ENCODE measurements at places on chromosomes 4 and X.

- DNase-seq, result no peak
Observed at GRCh38 chr4:78561677-78562076, 10.1 kb downstream of the ANXA3 start.

GRCh38 chrX:54492340-54492739 lies 3.7 kb downstream of the FGD1 start:
- no peak for DNase-seq

DNA sequence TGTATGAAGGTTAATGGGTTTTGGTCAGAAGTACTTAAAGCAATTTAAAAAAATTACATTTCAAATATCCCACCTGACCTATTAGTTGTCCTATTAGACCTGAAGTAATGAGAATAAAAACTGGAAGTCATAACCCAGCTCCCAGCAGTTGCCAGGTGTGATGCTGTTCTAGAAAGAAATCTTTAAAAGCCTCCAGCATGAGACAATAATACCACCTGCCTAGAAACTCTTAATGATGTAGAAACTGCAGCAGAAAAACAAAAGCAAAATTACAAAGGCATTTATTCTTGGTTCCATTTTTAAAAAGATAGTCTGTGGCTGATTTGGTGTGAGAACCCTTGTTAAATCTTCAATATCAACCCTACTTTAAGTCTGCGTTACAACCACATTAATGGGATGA lies 1137.7 kb upstream of the TENM3 start:
- DNase-seq, result no peak

GRCh38 chr4:109728385-109728784 lies 1.5 kb downstream of the PLA2G12A start:
- no peak for DNase-seq

- DNase-seq, result peak; percentile 17
Observed at GRCh38 chrX:41085878-41086626, 807 bp downstream of the USP9X start.

- DNase-seq, result no peak
Observed at GRCh38 chr4:141352909-141353525, 132.3 kb downstream of the ZNF330 start.

GRCh38 chr4:24476282-24476681 lies 108.1 kb downstream of the DHX15 start:
- no peak for DNase-seq

- DNase-seq, result no peak
Observed at GRCh38 chrX:15416133-15416993, 32.1 kb upstream of the VEGFD start.

DNA sequence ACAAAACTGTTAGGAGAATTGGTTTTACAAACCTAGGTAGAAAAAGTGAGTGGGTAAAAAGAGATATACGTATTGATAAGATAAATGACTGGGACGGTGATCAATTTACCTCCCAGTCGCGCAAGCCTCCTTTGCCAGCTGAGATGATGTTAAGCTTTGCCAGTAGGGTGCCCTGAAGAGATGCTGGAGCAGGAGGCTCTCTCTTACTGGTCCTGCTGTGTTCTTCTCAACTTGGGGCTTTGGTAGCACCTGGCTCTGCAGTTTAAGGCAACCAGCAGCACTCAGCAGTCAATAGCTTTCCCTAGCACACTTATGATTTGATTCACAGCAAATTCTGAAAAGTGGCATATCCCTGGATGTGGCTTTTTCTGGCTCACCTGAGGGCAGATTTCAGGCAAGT lies 1461.7 kb downstream of the ADGRL3 start:
- no peak for DNase-seq

DNA sequence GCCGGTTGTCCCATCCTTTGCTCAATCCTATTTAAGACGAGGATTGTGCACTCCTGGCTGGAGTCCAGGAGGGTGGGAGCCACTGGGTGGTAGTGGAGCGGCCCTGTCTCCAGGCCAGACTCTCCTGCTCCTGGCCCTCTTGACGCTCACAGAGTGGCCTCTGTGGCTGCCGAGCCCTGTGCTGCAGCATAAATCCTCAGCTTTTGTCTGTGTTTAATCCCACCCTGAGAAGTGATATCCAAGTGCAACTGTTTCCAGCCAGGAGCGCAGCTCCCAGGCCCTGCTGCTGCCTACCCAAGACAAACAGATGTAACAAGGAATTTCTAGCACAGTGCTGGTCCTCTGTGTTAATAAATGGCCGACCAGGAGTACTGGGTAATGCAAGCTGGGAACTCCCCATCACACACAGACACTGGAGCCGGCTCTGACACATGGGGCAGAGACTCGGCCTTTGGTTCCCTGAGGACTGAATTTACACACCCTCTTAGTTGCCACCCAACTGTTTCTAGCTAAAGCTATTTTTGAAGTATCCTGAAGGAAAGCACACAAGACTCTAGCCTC lies 85.3 kb downstream of the GATB start:
- DNase-seq, result no peak

DNA sequence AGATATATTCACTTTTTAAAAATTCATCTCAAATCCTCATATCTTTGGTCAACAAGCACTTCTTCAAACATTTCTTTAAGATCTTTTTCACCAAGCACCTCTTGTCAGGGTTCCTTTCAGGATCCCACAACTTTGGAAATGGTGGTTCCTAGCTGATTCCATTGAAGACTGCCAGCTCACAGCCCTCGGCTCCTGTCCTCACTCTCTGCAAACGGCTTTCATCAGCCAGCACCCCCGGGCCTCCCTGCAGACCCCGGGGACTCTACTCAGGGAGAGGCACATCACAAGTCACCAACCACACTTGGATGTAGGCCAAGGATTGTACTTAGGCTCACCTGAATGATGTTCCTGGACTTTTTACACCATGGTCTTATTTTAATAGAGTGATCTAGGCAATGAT lies 20.0 kb downstream of the ZBTB33 start:
- DNase-seq, result no peak

- no peak for DNase-seq
Observed at GRCh38 chrX:152992115-152992514, 1.8 kb downstream of the PNMA5 start.

- no peak for DNase-seq
Observed at GRCh38 chr4:128600410-128600809, 209.1 kb upstream of the JADE1 start.

DNA sequence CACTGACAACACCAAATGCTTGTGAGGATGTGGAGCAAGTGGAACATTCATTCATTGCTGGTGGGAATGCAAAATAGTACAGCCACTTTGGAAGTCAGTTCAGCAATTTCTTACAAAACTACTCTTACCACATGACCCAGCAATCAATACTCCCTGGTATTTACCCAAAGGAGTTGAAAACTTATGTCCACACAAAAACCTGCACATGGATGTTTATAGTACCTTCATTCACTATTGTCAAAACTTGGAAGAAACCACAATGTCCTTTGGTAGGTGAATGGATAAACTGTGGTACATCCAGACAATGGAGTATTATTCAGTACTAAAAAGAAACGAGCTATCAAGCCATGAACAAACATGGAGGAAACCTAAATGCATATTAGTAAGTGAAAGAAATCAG lies 27.5 kb downstream of the HUWE1 start:
- DNase-seq, result no peak

- DNase-seq, result no peak
Observed at GRCh38 chrX:13487731-13488505, 81.5 kb upstream of the EGFL6 start.

DNA sequence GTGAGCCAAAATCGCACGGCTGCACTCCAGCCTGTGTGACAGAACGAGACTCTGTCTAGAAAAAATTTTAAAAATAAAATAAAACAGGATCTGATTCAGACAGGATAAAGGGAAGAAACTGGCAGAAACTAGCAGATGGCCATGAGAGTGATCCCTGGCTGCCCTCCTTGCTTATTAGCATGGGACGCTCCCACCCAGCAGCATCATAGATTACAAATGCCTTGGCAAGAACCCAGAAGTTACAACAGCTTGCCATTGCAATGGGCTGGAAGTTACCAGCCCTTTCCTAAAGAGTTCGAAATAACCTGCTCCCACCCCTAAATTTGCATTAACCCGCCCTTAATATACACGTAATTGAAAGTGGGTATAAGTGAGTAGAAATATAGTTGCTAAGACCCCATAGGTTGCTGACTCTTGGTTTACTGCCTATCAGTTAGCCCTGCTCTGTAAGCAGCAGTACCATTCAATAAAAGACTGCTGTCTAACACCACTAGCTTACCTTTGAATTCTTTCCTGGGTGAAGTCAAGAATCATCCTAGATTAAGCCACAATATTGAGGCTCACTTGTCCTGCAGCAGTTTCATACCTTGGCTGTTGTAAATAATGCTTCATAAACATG lies 9.1 kb upstream of the XAGE2 start:
- no peak for DNase-seq

GRCh38 chr4:184938871-184939270 lies 79.4 kb upstream of the HELT start:
- DNase-seq, result no peak

GRCh38 chrX:37378404-37378803 lies 29.2 kb downstream of the PRRG1 start:
- no peak for DNase-seq

DNA sequence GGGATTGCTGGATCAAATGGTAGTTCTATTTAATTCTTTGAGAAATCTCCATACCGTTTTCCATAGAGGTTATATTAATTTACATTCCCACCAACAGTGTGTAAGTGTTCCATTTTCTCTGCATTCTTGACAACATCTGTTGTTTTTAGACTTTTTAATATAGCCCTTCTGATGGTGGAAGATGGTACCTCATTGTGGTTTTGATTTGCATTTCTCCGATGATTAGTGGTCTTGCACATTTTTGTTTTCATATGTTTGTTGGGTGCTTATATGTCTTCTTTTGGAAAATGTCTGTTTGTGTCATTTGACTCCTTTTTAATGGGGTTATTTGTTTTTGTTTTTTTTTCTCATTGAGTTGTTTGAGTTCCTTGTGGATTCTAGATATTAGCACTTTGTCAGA lies 75.3 kb upstream of the PUDP start:
- no peak for DNase-seq

DNA sequence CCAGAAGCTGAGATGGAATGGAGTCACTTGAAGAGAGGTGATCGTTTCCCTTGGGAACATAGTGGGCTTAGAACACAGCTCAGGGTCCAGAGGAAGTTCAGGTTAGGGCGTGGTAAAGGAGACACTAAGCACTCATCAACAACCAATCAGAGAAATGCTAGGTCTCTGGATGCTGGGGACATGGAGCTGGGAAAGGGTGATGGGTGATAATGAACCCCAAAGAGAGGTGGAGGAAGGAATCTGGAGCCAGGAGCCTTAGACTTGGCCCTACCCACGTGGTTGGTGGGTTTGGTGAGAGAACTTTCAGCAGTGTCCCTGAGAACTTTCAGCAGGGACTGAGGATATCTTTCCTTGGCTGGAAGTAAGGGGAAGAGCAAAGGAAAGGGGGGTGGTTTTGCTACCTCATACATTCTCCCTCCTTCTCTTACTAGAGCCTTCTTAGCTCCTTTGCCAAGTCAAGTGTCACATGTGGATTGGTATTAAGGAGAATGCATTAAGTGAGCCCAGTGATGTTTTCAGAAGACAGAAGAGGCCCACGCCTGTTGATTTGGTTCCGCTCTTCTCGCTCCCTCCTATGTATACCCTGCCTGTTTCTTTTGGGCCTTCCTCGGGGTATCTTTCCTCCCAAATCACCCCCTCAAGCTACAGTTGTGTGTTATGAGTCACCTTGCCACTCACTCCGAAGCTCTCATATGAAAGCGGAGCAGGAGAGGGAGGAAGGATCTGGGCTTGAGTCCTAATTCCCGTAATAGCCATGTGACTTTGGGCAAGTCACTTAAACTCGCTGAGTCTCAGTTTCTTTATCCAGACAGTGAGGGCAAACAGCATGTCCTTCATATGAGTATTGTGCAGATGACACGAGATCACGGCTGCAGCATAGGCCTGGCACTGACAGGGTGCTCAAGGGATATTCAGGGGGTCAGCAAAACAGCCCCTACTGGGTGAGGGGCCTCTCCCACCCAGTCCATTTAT lies 63.1 kb downstream of the TSC22D3 start:
- DNase-seq, result no peak

DNA sequence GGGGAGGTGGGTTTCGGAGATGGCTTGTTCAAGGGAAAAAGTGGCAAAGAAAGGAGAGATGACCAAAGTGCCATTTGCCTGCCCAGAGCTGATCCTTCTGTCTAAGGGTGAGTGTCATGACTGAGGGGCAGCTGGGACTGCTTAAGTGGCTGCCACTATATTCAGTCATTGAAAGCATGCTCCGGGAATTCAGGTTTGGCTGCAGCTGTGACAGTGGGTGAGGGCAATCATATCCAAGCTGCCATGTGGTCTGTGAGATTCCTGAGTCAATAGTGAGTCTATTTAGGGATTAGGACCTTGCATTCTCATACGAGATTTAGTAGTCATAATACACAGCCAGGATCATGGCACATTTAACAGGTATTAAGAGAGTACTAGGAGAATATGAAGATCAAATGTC lies 138.8 kb upstream of the BANK1 start:
- no peak for DNase-seq

- DNase-seq, result no peak
Observed at GRCh38 chr4:67549123-67549522, 3.8 kb upstream of the CENPC start.

DNA sequence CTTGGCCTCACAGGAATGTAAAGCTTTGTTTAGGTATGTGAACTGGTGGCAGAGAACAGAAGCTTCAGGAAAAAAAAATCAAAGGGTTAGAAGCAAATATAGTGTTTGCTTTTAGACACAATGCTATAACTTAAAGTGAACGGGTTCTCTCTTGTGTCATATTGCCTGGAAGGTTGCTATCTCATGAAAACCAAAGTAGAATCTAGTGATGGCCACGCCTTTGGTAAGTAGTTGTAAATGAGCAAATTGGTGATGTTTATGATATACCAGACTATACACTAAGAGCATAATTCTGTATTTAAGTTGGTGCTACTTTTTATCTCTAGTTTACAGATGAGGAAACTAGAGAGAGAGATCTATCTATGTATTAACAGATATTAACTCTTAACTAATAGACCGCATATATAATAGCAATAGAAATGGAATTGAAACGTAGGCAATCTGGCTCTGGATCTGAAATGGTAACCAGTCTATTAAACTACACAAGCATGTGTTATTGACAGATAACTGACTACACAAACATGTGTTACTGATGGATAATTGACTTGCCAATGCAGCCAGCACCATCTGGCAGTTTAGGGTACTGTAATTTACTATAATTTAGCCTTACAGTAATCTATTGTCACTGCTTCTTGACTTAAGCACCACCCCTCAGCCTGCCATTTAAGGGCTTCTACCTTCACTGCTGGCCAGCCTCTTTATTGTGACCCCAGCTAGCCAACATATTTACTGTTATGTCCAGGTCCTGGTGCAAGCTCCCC lies 40.8 kb downstream of the HCCS start:
- no peak for DNase-seq

DNA sequence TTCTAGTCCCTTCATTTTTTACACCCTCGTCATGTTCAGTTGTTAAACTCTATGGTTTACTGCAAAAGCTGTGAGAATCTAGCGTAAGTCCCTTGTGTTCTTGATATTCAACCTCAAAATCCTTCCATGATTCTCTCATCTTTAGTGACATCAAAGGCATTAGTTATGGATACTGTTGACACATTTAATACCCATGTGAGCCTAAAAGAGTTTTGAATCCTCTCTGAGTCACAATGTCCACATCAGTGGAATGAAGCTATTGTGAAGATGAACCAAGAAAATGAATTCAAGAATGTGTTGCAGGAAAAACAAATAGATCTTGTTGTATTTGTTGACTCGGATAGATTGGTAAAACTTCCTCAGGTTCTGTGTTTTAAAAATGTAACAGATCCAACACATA lies 394.7 kb upstream of the ATOH1 start:
- no peak for DNase-seq
